ENCODE measurements at places on chromosomes 11 and 22.

GRCh38 chr11:64227405-64227956, 1.4 kb downstream of the NUDT22 start:
- no peak for DNase-seq

DNA sequence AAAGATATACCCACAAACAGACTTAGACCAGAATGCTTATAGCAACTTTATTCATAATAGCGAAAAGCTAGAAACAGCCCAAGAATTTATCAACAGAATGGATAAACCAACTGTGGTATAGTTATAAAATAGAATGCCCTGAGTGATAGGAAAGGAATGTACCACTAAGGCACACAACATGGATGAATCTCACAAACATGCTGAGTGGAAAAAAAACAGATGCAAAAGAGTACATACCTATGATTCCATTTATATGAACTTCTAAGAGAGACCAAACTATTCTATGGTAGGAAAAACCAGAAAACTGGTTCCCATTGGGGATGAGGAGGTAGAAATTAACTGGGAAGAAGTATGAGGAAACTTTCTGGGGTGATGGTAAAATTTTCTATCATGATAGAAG, 40.4 kb upstream of the GRIK4 start:
- DNase-seq: no peak

GRCh38 chr22:17266251-17266971, 47.2 kb upstream of the ADA2 start:
- peak; percentile 85 for DNase-seq

DNA sequence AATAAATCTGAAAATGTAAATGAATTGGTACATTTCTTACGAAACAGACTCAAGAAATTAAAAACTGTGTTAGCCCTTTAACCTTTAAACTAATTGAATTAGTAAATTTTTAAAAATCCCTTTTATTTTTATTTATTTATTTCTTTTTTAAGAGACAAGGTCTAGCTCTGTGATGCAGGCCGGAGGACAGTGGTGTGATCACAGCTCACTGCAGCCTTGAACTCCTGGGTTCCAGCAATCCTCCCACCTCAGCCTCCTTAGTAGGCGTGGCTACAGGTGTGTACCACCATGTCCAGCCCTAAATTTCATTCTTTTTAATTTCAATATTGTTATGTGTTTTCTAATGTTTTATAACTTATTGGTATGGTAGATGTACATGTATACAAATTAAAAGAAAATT, 72.6 kb downstream of the MYEOV start:
- no peak for DNase-seq

DNA sequence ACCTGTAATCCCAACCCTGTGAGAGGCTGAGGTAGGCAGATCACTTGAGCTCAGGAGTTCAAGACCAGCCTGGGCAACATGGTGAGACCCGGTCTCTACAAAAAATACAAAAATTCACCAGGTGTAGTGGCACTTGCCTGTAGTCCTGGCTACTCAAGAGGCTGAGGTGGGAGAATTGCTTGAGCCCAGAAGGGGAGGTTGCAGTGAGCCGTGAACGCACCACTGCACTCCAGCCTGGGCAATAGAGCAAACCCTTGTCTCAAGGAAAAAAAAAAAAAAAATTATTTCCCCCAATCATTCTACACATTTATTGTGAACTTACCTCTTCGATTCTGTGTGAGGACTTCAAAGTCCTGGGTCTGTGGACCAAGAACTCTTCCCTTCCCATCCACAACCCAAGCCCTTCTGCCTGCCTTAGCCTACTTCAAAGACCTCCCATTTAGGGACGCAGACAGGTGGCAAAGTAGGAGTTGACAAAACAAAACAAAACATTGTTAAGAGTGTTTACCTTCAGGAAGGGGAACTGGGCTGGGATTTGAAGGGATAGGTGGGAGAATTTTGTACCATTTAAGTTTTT, 3.8 kb upstream of the WEE1 start:
- no peak for DNase-seq

- DNase-seq: no peak
Measured at GRCh38 chr22:28379951-28380350, 299.7 kb downstream of the TTC28 start.

DNA sequence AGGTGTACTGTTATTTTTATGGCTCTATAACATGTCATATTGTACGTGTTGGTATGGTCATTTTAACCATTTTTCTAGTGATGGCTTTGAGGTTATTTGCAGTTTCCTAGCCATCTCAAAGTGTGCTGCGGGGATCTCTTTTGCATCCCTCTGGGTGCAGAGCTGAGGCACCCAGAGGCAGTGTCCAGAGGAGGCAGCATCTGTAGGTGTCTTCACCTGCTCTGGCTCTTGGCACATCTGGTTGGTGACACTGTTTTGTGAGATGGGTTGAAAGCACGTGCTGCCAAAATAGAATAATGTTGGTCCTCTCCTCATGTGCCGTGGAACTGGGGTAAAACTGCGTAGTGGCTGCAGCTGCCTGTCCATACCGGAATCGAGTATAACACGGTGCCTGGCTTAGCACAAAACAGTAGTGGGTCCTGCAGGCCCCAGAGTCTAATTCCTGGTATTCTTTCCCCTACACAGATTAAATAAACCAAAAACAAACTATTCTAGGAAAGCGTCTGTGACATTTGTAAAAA, 12.9 kb downstream of the NEAT1 start:
- no peak for DNase-seq

- no peak for DNase-seq
Measured at GRCh38 chr11:83611031-83611430, 324.9 kb upstream of the CCDC90B start.

- DNase-seq: no peak
Measured at GRCh38 chr11:120793806-120794479, 230.0 kb upstream of the TBCEL start.

DNA sequence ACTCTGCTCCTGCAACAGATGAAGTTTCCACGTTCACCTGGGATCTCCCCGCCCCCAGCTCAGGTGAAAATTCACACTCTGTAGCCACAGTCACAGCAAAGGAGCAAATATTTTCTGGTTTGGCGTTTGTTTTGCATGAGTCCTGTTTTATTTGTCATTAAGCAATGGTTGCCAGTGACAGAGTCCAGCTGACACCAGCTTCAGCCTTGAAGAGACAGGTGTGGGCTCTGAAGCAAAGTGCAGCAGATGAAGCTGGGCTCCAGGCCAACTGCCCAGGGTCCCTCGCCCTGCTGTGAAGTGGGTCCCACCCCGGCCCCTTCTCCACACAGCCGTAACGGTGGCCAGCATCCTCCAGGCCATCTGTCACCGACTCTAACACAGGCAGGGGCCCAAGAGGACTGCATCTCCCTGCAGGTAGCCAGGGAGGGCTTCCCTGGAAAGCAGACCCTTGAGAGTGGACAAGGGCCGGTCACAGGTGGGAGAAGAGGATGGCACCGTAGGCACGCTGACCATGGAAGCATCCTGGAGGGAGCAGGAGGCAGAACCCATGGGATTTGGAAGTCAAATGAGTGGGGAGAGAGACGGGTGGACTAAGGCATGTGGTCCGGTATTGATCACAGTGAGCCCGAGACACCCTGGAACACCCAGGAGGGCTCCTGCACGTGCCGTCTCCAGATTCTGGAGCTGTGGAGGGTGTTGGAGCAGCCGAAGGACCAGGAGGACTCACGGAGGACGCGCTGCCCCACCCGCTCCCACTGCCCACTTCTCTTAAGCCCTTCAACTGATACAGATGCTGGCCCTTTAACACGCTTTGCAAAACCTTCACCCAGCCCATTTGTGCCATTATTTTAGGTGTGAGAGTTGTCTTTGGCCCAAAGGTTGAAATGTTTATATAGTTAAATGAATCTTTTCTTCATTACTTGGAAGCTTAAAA, 294.5 kb downstream of the BRD1 start:
- no peak for DNase-seq

DNA sequence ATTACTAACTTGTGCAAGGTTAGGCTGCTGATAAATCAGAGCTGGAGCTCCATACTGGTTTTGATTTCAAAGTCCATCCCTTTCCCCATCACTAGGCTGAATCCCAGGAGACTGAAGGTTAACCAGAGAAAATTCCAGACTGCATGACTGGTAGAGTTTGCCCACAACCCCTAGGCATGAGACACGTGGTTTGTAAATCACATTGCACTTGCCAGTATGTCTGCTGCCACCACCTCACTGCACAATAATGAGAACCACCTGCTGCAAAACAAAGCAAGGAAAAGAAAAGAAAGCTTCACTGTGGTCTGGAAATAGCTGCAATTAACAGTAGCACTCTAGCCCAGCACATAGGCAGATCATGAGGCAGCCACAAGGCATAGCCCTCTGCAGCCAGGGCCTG, 67.6 kb upstream of the NTM start:
- DNase-seq: no peak

DNA sequence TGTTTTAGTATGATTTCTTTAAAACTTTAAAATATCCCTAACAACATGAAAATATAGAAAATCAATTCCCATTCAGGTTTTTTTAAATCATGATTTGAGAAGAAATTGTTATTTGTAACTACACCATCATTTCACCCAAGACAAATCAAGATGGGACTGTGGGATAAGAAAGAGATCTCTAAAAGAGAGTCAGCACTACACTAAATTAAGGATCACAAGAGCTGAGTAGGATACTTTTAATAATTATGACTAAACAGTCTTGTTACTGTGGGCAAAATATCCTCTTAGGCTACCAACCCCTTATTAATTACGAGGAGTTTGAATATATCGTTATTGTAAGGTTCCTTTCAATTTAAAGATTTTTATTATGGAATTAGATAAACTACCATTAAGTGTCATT, 3.0 kb downstream of the GAS2 start:
- no peak for DNase-seq

GRCh38 chr11:131389582-131389981, 19.2 kb downstream of the NTM start:
- DNase-seq: no peak

- no peak for DNase-seq
Measured at GRCh38 chr22:26918226-26918625, 260.8 kb downstream of the MIAT start.

GRCh38 chr11:1736447-1736992, 13.9 kb downstream of the IFITM10 start:
- DNase-seq: no peak

GRCh38 chr22:22111267-22111751, 128.7 kb upstream of the TOP3B start:
- no peak for DNase-seq

- no peak for DNase-seq
Measured at GRCh38 chr11:68266936-68267880, 4.6 kb downstream of the C11orf24 start.

DNA sequence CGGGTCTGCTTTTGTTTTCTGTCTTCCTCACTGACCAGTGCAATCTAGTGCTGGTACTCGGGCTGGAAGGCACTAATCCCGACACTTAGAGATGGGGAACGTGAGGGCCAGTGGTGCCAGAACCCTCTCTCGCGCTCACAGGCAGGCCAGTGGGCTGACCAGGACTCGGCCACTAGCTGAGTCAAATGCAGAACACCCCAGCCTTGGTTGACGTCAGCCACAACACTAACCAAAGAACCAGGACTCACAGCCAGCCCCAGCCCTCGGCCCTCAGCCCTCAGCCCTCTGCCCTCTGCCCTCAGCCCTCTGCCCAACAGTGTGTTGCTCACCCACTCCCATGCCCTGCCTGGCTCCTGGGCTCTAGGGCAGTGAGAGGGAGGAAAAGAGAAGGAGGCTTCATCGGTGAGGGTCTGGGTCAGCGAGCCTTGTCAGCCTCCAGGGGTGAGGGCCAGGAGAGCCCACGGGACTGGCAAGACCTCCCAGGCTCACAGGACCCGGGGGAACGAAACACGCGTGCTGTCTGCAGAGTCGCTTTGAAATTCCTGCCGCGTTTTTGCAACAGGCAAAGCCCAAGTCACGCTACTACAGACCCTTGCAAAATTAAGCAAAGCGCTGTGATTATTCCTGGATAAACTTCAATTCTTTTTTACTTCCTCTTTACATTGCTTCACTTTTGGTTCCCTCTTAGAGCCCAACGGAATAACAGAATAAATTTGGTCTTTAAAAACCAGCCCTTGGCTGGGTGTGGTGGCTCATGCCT, 27.5 kb downstream of the KIAA0930 start:
- DNase-seq: no peak

DNA sequence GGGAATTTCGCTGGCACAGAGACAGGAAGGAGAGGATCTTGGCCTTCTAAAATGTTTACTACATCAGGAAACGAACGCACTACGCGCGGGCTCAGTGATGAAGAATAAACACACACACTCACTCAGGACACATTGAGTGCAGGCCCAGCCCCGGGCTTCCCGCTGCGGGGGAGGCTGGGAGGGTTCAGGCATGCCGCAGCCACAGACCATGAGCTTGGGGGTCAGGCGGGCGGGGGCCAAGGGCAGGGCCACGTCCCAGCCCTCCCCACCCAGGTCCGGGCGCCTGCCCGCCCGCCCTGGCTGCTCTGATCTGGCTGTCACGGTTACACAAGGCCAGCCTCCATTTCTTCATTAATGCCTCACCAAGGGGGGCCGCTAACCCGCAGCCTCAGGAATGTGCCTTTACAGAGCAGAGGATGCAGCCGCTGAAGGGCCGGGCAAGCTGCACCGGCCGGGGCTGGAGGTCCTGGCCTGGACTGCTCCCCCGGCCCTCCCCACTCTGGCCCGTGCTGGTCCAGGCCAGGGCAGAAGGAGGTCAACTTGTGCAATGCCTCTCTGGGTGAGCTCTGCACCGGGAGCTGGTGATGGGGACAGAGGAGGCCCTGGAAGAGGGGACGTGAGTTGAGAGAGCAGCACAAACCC, 41.7 kb downstream of the IGF2 start:
- no peak for DNase-seq

DNA sequence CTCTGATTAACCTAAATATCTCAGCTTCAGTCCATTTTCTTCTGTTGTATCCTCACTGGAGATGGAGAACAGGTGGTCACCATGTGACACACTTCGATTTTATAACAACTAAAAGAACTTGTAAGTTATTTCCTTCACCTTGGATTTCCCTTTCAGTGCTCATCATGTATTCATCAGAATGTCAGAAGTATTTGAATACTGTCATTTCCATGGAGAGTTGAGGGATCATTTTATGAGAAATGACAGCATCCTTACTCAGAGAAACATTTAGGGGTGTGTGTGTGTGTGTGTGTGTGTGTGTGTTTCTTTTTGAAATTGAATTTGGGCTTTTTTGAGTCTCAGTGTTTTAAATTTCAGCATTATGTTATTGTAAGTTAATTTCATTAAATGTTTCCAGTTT, 205.8 kb downstream of the ARHGAP42 start:
- DNase-seq: no peak

DNA sequence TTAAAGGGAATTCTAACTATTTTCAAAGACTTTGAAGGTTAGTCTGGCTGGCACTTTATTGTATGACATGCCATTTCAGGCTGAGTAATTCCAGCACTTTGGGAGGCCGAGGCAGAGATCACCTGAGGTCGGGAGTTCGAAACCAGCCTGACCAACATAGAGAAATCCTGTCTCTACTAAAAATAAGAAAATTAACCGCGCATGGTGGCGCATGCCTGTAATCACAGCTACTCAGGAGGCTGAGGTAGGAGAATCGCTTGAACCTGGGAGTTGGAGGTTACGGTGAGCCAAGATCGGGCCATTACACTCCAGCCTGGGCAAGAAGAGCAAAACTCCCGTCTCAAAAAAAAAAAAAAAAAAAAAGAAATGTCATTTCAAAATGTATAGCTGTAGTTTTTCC, 95.6 kb downstream of the RDX start:
- no peak for DNase-seq

GRCh38 chr11:119856681-119857485, 127.9 kb upstream of the NECTIN1 start:
- no peak for DNase-seq
